ENCODE measurements at places on chromosomes 16 and 17. TPM values are rescaled to one million over a fixed set of nuclear protein-coding genes. Genes with fewer than 3 reads are reported as not detected.

GRCh38 chr17:72861811-72862210 is 230.7 kb downstream of the SLC39A11 start:
- DNase-seq, result no peak
- no peak overlapping the region for H3K27ac ChIP-seq
- no peaks in the 10 kb centered on the region for H3K4me1 ChIP-seq
- no peak overlapping the region for H3K4me3 ChIP-seq

- no peak overlapping the region for H3K27ac ChIP-seq
- H3K36me3 ChIP-seq, result no peaks in the 10 kb centered on the region
- DNase-seq, result no peak
These were observed 337.7 kb downstream of the TOX3 start for GRCh38 chr16:52209227-52209626.

GRCh38 chr16:70680495-70681381 is 5.1 kb downstream of the MTSS2 start:
- H3K36me3 ChIP-seq, result peaks cover 47% of the 10 kb centered on the region
- no peak for DNase-seq

- no peaks in the 10 kb centered on the region for H3K27me3 ChIP-seq
- H3K27ac ChIP-seq, result no peak overlapping the region
- no peak overlapping the region for H3K4me3 ChIP-seq
- peaks cover 8% of the 10 kb centered on the region for H3K4me1 ChIP-seq
- DNase-seq, result no peak
- no peaks in the 10 kb centered on the region for H3K36me3 ChIP-seq
These were observed 12.7 kb upstream of the NSRP1 start for GRCh38 chr17:30103921-30104320.

The RHBDL1 gene
- 2.0 TPM for total RNA-seq

The IKZF3 gene
- 7.1 TPM for total RNA-seq

DNA sequence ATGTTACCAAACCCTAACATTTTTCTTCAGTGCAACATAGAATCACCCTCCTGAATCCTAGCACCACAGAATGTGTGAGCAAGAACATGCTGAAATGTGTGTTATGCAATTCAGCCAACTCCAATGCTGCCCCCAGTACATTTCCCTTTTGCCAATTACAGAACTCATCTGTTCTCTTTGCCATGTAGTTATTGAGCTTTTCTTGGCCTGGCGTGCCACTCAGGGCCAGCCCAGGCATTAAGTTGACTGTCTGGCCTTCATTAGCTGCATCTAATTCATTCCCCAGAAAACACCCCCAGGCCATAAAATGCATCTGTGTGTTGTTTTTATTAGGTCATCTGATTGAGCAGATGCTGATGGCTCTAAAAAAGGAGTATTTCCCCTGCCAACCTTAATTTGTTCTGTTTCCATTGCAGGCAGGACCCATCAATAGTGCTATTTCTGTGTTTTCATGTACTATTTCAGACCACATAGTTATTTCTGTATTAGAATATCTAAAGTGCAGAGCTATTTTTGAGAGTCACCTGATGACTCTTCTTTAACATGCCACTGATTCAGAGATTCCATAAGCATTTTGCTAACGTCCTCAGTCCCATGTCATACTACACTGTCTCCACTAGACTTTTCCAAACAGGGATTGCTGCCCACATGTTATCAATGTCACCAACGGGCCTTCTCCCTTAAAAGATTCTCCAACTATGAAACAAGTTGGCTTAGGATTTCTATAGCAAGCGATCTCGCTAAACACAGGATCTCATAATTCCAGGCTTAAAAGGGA is 969.7 kb downstream of the CDH11 start:
- no peaks in the 10 kb centered on the region for H3K4me1 ChIP-seq
- no peak overlapping the region for H3K27ac ChIP-seq

- no peaks in the 10 kb centered on the region for H3K27me3 ChIP-seq
- H3K4me3 ChIP-seq, result peak overlapping the region; percentile 99
- peaks cover 27% of the 10 kb centered on the region for H3K4me1 ChIP-seq
- H3K27ac ChIP-seq, result peak overlapping the region; percentile 97
- H3K36me3 ChIP-seq, result peaks cover 12% of the 10 kb centered on the region
These were observed 1.3 kb downstream of the MAPK8IP3 start for GRCh38 chr16:1707193-1707790.

All from lower lobe of right lung (tissue), 2 donors.